ENCODE measurements at places on chromosomes 2 and 18.

DNA sequence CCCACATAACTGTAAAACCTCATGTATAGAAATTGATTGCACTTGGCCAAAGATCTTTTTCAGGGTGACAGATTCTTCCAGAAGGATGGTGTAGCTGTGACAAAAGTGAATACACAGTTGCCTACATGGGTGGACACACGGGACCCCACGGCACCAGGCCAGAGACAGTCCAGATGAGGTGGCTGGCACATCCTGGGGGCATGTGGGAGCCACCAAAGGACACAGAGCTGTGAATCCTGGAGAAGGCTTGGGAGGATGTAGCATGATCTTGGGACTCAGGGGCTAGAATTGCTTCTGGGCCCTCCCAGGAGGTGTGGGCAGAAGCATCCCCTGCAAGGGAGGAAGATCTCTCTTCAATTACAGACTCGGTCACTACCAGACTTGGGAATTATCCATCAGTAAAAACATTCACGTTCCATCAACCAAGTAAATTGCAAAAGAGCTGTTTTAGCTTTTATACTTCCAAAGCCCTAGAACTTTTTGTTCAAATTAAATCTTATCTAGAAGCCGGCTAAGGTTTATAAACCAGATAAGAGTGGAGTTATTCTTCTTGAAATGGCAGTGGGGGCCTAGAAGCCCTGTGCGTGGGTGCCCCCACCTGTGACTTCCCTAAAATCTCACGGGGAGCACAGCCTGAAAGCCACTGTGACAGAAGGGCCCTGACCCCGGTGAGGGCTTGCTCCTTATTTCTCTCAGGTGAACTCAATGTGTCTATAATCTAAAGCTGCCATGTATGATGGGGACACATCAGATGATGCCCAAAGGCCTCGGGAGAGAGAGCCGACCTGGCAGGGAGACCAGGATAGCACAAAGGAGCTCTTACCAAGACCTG lies 81.7 kb downstream of the SEPTIN10 start:
- no peak for DNase-seq

DNA sequence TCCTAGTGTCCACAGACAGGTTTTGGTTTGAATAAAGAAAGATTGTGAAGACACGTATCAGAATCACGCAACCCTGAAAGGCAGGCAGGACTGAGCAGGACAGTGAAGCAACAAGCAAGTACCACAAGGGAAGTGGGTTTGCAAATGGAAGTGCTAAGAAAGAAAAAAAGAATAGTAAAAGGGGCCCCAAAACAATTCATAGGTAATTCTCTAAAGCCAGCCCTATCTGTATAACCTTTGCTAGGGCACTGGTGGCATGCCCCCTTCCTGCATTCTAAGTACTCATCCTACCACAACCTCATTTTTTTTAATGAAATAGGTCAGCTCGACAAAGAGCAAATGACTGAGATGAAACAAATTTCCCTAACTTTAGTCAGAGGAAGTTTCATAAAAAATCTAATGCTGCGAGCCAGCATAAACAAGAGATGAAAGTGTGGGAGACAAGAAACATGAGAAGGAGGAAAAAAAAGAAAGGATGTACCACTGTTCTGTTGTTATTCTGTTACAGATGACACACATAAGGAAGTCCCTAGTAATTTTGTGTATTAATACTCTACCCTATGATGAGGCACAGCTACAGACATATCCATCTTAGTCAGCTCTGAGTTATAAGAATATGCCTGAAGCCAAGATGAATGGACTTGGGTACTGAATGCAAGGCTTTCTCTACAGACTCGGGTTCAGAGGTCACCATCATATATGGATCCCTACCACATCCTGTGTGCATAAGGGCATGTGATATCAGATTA lies 32.2 kb downstream of the IKZF2 start:
- no peak for DNase-seq

GRCh38 chr18:37422116-37422515 lies 143.5 kb downstream of the CELF4 start:
- no peak for DNase-seq

DNA sequence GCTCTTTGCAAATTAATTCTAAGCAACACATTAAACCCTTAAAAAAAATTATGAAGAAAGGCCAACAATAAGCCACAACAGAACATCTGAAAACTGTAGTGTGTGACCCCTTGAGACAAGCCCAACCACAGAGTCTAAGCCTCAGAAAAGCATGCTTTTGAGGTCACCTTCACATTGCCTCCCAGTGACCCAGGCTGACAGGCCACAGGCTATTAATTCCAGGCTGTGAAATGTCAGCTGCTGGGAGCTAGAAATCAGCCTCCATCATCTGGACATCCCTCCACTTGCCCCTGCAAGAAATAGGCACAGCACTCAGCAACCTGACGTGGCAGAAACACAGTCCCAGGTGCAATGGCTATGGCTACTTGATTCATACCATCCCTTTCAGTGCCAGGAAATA lies 179.4 kb upstream of the ZFP36L2 start:
- DNase-seq: no peak

DNA sequence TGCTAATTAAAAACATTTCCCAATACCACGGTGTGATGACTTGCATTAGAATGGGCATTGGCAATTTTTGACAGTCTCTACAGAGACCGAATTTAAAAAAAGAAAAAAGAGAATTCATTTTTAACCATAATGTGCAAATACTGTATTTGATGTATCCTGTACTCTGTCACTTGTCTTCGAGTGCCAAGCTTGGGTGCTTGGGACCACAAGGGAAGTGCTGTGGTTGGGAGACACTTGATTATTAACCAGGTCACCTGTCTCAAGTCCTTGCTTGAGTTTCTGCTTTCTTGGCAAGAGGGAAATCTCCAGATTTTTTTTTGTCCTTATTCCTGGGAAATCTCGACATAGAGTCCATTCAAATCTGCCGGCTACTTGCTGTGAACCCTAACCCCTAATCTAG lies 209.0 kb downstream of the MC4R start:
- no peak for DNase-seq

DNA sequence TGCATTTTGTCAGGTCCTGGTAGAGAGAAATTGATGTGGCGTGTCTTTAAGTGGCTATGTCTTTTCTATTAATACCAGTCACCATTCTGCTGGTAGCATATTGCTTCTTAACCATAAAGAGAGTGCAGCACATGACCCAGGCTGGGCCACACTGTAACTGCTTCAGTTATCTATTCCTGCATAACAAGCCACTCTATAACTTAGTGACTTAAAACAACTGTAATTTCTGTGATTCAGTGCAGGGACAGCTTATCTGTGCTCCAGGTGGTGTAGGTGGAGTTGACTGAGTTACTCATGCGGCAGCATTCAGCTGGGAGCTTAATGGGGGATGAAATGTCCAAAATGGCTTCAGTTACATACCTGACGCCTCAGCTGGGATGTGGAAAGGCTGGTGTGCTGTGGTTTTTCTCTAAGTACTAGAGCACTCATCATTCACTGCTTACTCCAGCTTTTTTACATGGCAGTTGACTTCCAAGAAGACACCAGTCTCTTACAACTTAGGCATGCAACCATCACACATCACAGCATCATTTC lies 742.4 kb downstream of the SATB2 start:
- DNase-seq: no peak

GRCh38 chr2:75522543-75523312 lies 38.0 kb downstream of the EVA1A start:
- no peak for DNase-seq

- DNase-seq: no peak
Measured at GRCh38 chr2:224157655-224158054, 118.6 kb upstream of the SERPINE2 start.

- DNase-seq: no peak
Measured at GRCh38 chr18:77765468-77765867, 515.8 kb downstream of the GALR1 start.

DNA sequence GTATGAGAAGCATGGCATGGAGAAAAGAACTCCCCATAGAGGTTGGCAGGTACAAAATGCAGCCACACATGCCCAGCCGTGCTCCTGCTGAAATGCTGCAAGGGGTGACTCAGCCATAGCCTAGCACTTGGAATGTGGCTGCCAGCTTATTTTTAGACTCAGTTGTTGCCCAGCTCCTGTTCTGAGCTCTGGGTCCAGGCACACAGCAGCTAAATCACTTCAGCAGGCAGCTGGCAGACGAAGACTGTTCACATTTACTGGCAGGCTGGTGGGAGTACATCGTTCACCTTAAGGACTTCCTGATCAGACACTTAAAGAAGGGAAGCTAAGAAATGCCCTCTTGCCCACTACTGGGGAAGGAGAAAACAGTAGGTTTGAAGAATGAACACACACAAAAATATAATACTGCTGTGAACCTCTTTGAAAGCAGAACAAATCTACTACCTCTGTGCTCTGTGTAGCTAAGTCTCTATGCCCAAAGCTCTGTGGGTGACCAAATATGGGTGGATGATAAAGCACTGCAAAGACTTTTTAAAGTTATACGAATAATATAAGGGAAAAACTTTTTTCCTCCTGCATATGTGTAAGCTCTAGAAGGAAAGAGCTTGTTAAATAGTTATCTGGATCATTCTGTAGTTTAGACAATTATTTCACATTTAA lies 146.1 kb downstream of the LNPK start:
- DNase-seq: no peak

DNA sequence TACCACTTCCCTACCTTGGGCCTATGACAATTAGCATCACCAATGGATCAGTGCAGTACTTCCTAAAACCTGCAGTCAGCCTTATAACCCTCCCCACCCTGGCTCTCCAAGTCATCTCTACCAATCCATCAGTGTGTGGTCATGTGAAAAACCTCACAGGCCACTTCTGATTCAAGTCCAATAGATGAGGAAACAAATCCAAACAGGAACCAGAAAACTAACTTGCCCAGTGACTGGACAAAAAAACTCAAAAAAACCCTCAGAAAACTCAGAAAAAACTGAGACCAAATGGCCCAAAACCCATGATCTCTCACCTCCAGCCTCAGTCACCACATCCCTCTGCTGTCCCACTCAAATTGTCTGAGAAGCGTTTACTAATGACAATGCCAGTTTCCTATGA lies 43.3 kb downstream of the TGFA start:
- no peak for DNase-seq

- DNase-seq: no peak
Measured at GRCh38 chr2:88654714-88655113, 27.4 kb upstream of the EIF2AK3 start.

DNA sequence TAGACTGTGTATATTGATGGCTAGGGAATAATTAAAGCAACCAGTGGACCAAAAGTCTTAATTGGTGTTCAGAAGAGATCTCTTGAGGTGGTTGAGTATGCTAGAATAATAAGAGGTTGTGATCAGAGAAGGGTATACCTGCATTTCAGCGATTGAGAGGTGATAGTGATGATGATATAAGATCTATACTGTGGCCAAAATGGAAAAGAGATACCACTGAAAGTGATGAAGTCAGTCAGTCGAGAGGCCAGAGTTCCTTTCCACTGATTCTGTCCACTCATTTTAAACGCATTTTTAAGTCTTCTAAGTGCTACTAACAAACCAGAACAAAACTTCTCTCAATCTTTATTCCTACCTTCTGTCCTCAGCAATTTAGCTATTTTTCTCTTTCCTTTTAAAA lies 32.9 kb downstream of the ACTR3 start:
- DNase-seq: no peak

- DNase-seq: no peak
Measured at GRCh38 chr2:191894681-191895147, 47.8 kb upstream of the CAVIN2 start.

GRCh38 chr2:64283641-64284361 lies 139.6 kb upstream of the PELI1 start:
- DNase-seq: no peak

DNA sequence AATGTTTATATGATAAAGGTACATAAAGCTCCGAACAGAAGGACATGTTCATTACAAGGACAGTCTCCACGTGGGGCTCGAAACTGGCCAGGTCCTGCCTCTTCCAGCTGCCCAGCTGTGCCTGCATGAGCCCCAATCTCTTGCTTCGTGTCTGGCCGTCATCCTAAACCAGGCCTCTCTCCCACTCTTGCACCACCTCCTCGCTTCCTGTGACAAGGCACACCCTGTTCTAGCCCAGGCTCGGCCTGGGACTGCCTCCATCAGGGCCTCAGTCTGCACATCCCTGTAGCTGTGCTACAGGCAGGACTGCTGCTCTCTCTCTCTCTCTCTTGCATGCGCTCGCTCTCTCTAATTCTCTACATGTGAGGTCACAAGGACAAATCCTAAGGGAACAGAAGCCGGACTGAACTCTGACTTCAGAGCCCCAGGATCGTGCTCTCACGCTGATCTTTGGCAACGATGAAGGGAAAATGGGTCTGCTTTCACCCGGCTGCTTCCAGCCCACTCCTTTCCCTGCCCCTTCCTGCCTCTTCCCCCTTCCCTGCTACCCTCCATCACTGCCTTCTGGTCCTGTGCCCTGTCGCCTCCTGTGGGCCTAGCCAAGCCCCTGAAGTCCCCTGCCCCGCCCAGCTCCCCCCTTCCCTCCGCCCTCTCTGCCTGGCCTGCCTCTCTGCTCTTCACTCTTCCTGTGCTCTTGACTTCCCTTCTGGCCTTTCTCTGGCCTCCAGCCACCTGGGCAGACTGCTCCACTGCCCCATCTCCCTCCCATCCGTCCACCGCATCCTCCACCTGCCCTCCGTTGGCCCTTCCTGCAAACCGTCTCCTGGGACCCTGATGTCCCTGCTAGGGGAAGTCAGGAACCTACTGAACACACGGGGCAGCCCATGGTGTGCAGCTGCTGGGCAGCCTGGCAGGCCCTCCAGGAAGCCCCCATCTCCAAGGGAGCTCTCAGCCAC lies 7.8 kb upstream of the GPR55 start:
- DNase-seq: no peak

GRCh38 chr2:59259913-59260312 lies 1018.8 kb upstream of the FANCL start:
- no peak for DNase-seq

- DNase-seq: no peak
Measured at GRCh38 chr2:197869501-197870111, 65.2 kb downstream of the PLCL1 start.

DNA sequence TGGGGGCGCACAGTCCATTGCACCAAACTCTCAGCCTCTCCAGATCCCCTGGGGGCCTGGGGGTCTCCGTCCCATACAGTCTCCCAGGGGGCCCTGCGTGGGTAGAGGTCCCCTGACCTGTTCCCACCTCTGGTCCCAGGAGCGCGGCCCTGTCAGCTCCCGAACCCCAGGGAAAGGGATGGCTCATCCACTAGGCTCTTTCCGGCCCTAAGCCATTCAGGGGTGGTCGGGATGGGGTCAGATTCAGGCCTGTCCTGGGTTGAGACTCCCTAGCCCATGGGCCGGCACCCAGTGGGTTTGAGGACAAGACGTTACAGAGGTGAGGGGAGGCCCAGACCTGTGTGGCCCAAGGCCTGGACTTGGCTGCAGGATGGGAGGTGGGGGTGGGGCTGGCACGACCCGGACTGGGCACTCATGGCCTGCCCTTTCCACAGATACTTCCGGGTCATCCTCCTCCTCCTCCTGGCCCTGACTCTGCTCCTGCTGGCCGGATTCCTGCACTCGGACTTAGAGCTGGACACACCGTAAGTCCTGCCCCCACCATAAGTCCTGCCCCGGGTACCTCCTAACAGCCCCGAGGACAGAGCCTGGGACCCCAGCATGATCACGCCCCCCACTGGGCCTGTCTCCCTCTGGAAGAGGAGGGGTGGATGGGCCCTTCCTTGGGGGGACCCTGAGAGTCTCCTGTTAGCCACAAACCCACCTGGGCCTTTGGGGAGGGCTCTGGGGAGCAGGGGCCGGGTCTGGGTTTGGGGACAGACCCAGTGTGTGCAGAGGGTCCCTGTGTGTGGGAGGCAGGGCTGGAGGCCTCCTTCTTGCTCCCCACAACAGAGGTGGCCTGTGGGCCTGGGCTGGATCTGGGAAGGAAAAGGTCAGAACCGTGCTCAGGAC lies 10.1 kb upstream of the NEU4 start:
- DNase-seq: no peak
